ENCODE measurements at places on chromosomes 2 and 18. TPM values are rescaled to one million over a fixed set of nuclear protein-coding genes. Genes with fewer than 3 reads are reported as not detected.

- peaks cover 9% of the 10 kb centered on the region for H3K4me1 ChIP-seq
- no peak overlapping the region for H3K4me3 ChIP-seq
- DNase-seq, result no peak
- H3K36me3 ChIP-seq, result no peaks in the 10 kb centered on the region
- H3K27ac ChIP-seq, result no peak overlapping the region
Measured at GRCh38 chr2:165618806-165619205, 149.3 kb downstream of the CSRNP3 start.

- peak; percentile 87 for DNase-seq
- H3K4me3 ChIP-seq, result peak overlapping the region; percentile 25
- no peaks in the 10 kb centered on the region for H3K36me3 ChIP-seq
Measured at GRCh38 chr2:174024524-174025270, 59.5 kb upstream of the SP3 start.

GRCh38 chr2:158740127-158740526, 55.0 kb upstream of the DAPL1 start:
- no peak overlapping the region for H3K4me3 ChIP-seq
- DNase-seq, result no peak
- H3K27ac ChIP-seq, result no peak overlapping the region

DNA sequence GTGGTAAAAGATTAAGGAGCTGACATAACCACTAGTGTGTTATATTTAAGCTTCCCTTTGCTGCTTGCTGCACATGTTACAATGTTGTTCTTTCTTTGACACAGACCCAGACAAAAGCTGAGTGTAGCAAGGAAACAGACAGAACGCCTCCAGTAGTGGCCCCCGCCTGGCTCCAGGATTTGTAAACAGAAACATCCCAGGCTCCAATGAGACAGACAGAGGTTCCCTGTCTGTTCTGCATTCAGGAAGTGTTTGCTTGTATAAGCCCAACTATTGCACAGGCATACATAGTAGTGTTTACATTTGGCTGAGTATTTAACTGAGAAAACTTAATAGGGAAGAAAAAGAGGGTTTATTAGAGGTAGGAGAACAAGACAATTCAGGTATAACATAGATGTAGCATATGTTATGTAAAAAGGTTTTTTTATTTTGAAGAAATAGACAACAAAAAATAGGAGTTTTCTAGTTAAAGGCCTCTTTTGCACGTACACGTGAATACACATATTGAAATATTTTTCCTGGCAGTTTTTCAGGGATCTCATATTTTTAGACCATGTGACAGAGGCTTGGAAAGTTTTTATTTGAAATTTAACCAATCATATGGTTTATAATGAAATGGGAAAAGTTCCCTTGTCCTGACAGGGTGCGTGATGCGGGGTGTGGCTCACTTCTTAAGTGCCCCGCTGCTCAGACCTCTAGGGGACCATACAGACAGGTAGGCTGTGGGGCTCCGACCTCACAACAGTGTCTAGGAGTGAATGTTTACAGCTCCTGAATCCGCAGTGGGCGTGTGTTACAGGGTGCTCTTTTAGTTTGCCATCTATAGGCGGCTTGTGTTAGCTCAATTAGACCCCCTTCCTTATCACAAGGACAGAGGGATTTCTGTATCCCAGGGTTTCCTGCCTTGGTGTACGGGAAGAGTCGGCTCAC, 118.4 kb downstream of the BMPR2 start:
- H3K36me3 ChIP-seq, result no peaks in the 10 kb centered on the region
- H3K27me3 ChIP-seq, result no peaks in the 10 kb centered on the region
- no peak overlapping the region for H3K27ac ChIP-seq
- DNase-seq, result no peak

GRCh38 chr2:120707816-120708215, 27.9 kb upstream of the GLI2 start:
- DNase-seq, result no peak
- H3K4me3 ChIP-seq, result no peak overlapping the region
- H3K27ac ChIP-seq, result no peak overlapping the region

DNA sequence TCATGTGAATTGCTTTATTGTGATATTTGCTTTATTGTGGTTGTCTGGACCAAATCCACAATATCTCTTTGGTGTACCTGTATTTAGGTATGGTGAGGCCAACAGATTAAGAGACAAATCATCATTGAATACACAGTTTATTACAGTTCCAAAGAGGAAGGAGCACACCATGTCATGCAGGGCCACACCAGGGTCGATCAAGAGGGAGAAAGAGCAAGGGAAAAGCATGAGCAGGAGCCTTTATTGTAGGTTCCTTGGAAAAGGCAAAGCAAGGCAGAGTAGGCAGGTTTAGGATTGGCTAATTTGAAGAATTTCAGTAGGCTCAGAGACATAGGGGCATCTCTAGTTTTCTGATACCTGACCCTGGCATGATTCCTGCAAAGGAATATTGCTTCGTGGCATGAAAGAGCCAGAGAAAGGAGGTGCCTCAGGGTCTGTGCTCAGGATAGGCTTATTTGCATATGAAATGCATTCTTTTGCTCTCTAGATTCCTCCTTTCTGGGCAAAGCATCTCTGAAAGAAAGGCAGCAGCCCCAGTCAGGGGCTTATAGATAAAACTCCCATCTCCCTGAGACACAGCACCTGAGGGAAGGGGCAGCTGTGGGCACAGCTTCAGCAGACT, 214.2 kb upstream of the ERBB4 start:
- H3K4me1 ChIP-seq, result no peaks in the 10 kb centered on the region
- no peaks in the 10 kb centered on the region for H3K36me3 ChIP-seq
- H3K27me3 ChIP-seq, result no peaks in the 10 kb centered on the region
- H3K27ac ChIP-seq, result no peak overlapping the region
- no peak overlapping the region for H3K4me3 ChIP-seq

DNA sequence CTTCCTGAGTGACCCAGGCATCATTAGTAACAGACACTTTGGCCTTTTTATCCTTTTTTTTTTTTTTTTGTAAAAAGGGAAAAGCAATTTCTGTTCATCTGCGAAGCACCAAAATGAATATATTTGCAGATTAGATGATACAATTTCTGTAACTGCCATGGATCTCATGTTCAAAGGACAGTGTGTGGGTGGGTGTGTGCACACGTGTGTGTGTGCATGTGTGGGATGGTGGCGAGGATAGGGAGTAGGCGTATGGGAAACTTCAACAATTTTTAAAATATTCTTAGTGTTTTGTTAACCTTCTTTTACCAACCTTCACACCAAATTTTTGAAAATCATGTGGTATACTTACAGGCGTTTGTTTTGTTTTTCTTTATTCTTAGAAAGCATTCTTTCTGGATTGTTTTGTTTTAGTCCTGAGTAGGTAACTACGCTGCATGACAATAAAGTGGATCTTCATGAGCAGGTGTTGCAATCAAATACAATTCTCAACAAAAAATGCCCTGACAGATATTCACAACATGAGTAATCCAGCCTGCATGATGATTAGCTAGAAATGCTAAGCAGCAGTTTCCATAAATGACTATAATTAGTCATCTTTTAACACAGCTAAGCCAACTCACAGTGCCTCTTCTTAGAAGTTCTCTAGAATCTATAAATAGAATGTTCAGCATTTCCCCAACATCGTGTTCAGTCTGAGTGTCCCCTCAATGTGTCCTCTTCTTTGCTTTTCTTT, 53.5 kb upstream of the RMDN2 start:
- no peak for DNase-seq
- no peaks in the 10 kb centered on the region for H3K36me3 ChIP-seq
- H3K27me3 ChIP-seq, result no peaks in the 10 kb centered on the region
- H3K4me1 ChIP-seq, result no peaks in the 10 kb centered on the region
- H3K4me3 ChIP-seq, result no peak overlapping the region
- H3K27ac ChIP-seq, result no peak overlapping the region

DNA sequence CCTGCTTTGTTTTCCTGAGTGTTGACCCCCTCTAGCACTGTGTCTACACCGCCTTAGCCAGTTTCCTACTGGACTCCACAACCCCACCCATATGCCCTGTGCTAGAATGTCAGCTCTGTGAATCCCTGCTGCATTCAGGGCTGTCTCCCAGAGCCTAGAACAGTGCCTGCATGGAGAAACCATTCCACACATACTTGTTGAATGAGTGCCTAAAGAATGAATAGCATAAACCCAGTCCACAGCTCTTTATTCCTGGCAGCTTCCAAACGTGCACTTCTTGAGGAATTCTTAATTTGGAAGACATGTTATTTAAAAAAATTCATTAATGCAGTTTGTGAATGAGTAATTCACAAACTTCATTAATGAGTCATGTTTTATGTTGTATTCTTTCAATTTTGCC, 6.5 kb upstream of the NAPG start:
- H3K4me1 ChIP-seq, result peaks cover 21% of the 10 kb centered on the region
- no peak overlapping the region for H3K4me3 ChIP-seq
- no peaks in the 10 kb centered on the region for H3K36me3 ChIP-seq
- DNase-seq, result no peak

DNA sequence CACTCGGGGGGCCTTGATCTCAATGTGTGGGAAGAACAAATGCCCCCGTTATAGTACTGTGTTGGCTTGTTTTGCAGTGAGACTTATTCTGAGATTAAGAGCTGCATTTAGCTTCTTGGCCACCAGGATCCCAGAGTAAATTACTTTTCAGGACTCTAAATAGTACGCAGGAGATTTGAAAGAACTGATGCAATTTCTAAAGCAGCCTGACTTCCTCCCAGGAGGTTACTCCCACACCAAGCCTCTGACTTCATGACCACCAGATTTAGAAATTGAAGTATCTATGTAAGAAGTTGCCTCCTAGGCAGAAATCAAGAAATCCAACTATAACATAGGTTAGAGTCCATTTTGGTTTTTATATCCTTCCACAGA, 67.0 kb downstream of the FEZ2 start:
- H3K27ac ChIP-seq, result no peak overlapping the region
- H3K4me1 ChIP-seq, result no peaks in the 10 kb centered on the region
- no peak overlapping the region for H3K4me3 ChIP-seq
- no peak for DNase-seq

- no peak overlapping the region for H3K27ac ChIP-seq
- H3K36me3 ChIP-seq, result no peaks in the 10 kb centered on the region
- no peaks in the 10 kb centered on the region for H3K4me1 ChIP-seq
- no peak overlapping the region for H3K4me3 ChIP-seq
Measured at GRCh38 chr2:32735348-32735747, 107.5 kb downstream of the TTC27 start.

GRCh38 chr2:171081649-171082111, 79.0 kb downstream of the TLK1 start:
- peaks cover 4% of the 10 kb centered on the region for H3K36me3 ChIP-seq
- H3K27me3 ChIP-seq, result no peaks in the 10 kb centered on the region

DNA sequence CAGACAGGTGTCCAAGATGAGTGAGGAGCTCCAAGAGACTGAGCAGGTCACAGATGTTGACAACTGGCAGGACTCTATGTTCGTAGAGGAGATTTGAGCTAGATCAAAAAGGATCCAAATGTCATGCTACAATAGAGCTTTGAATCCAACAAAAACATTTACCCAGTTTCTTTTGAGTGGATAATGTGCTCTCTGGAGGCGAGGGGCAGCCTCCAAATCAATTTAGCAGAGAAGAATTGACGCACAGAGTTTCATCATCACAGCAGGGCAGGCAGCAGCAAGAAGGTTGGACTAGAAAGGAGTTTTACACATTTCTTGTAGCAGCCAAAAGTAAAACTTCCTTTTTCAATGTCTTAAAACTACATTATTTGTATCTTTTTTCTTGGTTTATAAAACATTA, 653.0 kb downstream of the RNF144A start:
- no peak overlapping the region for H3K27ac ChIP-seq
- DNase-seq, result no peak
- no peaks in the 10 kb centered on the region for H3K36me3 ChIP-seq
- no peaks in the 10 kb centered on the region for H3K27me3 ChIP-seq
- H3K4me3 ChIP-seq, result no peak overlapping the region
- H3K4me1 ChIP-seq, result peaks cover 31% of the 10 kb centered on the region

- no peak overlapping the region for H3K27ac ChIP-seq
- no peaks in the 10 kb centered on the region for H3K36me3 ChIP-seq
- H3K4me1 ChIP-seq, result no peaks in the 10 kb centered on the region
- H3K27me3 ChIP-seq, result no peaks in the 10 kb centered on the region
- no peak for DNase-seq
Measured at GRCh38 chr2:82395531-82395930, 2063.5 kb downstream of the SUCLG1 start.

GRCh38 chr18:13746633-13747032, 20.2 kb downstream of the RNMT start:
- no peak for DNase-seq
- no peak overlapping the region for H3K27ac ChIP-seq
- no peak overlapping the region for H3K4me3 ChIP-seq
- H3K36me3 ChIP-seq, result no peaks in the 10 kb centered on the region

GRCh38 chr2:120675460-120676130, 60.1 kb upstream of the GLI2 start:
- H3K4me1 ChIP-seq, result no peaks in the 10 kb centered on the region
- H3K4me3 ChIP-seq, result no peak overlapping the region
- H3K27ac ChIP-seq, result no peak overlapping the region
- H3K36me3 ChIP-seq, result no peaks in the 10 kb centered on the region
- peak; percentile 59 for DNase-seq

GRCh38 chr2:98601532-98602132, 6.7 kb downstream of the COA5 start:
- H3K27me3 ChIP-seq, result no peaks in the 10 kb centered on the region
- no peak for DNase-seq
- no peaks in the 10 kb centered on the region for H3K4me1 ChIP-seq
- no peak overlapping the region for H3K27ac ChIP-seq
- peaks cover 66% of the 10 kb centered on the region for H3K36me3 ChIP-seq

DNA sequence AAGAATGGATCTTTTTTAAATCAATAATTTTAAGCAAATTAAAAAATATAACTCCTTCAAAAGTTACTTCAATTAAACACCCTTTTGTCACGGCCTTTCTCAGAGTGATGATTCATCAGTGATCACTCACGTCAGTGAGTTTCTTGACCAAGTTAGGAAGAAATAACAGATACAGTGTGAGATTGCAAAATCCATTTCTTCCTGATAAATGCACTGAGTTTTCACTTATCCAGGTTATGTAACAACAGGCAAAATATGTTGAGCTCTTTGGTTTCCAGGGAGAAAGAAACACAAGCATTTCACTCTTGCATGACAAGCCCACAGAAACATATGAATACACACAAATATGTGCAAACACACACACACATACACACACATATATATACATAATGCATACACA, 195.9 kb upstream of the CYRIA start:
- no peak overlapping the region for H3K27ac ChIP-seq
- H3K4me3 ChIP-seq, result no peak overlapping the region
- no peaks in the 10 kb centered on the region for H3K36me3 ChIP-seq
- no peaks in the 10 kb centered on the region for H3K27me3 ChIP-seq
- no peak for DNase-seq
- H3K4me1 ChIP-seq, result no peaks in the 10 kb centered on the region

GRCh38 chr2:118371515-118371914, 283.2 kb downstream of the INSIG2 start:
- no peak overlapping the region for H3K27ac ChIP-seq
- H3K27me3 ChIP-seq, result no peaks in the 10 kb centered on the region
- no peaks in the 10 kb centered on the region for H3K36me3 ChIP-seq
- DNase-seq, result no peak
- H3K4me3 ChIP-seq, result no peak overlapping the region
- no peaks in the 10 kb centered on the region for H3K4me1 ChIP-seq

- H3K36me3 ChIP-seq, result no peaks in the 10 kb centered on the region
- H3K4me1 ChIP-seq, result peaks cover 28% of the 10 kb centered on the region
- peaks cover 10% of the 10 kb centered on the region for H3K27me3 ChIP-seq
- no peak overlapping the region for H3K4me3 ChIP-seq
- DNase-seq, result no peak
Measured at GRCh38 chr2:29223257-29223656, 108.0 kb downstream of the CLIP4 start.

C2orf80 gene
- total RNA-seq, result not detected

TMEM247 gene
- total RNA-seq, result not detected

ARHGAP28 gene
- total RNA-seq, result 5.4 TPM
